Right renal pelvis (tissue), 4 donors: ENCODE measurements at places on chromosomes 13 and 19.

GRCh38 chr19:51799034-51799773 lies 4.2 kb downstream of the FPR3 start:
- no peak for DNase-seq

GRCh38 chr19:6773323-6773931 lies 919 bp downstream of the VAV1 start:
- DNase-seq: no peak

DNA sequence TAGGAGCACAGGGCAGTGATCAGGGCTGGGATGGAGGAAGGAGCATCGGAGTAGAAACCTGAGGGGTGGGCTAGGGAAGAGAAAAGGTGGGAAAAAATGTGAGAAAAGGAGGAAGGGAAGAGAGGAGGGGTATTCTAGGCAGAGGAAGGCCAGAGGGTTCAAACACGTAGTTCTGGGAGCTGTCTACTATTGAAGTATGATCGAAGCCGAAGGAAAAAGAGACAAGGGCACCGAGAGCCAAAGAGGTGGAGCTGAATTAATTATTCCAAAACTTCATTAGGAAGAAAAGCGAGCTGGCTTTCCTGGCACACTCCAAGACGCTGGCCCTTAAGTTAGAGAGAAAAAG lies 7.8 kb downstream of the DLL3 start:
- no peak for DNase-seq

DNA sequence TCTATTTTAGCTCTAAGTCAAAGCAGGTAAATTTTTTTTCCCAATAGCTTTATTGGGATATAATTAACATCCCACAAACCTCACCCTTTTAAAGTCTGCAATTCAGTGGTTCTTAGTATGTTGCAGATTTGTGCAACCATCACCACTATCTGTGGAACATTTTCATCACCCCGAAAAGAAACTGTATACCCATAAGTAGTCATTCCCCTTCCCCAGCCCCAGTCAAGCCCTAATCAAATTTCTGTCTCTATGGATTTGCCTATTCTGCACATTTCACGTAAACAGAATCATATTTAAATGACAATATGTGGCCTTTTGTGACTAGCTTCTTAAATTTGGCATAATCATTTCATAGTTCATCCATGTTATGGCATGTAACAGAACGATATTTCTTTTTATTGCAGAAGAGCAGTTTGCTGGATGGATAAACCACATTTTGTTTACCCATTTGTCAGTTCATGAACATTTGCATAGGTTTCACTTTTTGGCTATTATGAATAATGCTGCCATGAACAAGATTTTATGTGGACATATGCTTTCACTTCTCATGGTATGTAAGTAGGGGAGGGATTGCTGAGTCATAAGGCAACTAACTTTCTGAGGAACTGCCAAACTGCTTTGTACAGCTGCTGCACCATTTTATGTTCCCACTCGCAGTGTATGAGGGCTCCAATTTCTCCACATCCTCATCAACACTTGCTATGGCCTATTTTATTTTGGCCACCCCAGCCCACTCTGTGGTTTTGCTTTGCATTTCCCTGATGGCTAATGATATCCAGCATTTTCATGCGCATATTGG lies 10.9 kb downstream of the SLC46A3 start:
- DNase-seq: no peak

- DNase-seq: no peak
Observed at GRCh38 chr19:13872695-13873389, 4.1 kb upstream of the NANOS3 start.
